Activated naive CD4-positive, alpha-beta T cell treated with anti-CD3 and anti-CD28 coated beads, Interleukin-2, amount 10 ng/mL, durations not matched to agents 7 days and 5 days (primary cell): ENCODE measurements at places on chromosomes 2 and 18.

DNA sequence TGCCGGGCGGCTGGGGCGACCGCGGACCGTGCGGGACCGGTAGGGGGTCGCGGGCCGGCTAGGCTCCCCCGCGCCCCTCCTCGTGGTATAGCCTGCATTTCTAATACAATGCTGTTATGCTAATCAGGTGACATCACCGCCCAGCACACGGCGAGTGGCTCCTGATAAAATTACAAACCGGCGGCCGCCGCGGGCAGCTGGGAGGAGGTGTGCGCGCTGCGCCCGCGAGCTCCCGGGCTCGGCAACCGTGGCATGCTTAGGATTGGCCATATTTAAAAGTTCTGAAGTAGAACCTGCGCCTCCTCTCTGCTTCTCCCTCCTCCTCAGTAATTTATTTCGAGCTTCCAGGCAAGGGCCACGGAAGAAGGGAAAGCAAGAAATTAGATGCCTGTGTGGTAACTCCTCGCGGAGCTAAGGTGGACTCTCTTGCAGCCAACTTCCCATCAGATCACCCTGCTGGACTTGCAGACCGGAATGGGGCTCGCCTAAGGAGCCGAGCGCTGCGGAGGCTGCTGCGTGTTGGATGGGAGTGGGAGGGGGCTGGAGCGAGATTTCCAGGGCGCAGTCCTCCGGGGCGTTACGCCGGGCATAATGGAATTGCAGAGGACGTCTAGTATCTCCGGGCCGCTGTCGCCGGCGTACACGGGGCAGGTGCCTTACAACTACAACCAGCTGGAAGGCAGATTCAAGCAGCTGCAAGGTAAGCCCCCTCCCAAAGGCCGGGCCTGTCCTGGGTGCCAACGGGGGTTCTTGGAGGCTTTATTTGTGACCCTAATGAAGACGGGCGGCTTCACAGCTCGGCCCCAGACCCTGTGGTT, 102.3 kb downstream of the SPTBN1 start:
- H3K4me1 ChIP-seq: peaks cover 38% of the 10 kb centered on the region
- H3K36me3 ChIP-seq: peaks cover 31% of the 10 kb centered on the region
- peak; percentile 88 for DNase-seq
- peak overlapping the region; percentile 91 for H3K27ac ChIP-seq

- H3K4me1 ChIP-seq: peaks cover 2% of the 10 kb centered on the region
- DNase-seq: no peak
- H3K4me3 ChIP-seq: no peak overlapping the region
Observed at GRCh38 chr2:108909275-108909823, 79.7 kb downstream of the EDAR start.

DNA sequence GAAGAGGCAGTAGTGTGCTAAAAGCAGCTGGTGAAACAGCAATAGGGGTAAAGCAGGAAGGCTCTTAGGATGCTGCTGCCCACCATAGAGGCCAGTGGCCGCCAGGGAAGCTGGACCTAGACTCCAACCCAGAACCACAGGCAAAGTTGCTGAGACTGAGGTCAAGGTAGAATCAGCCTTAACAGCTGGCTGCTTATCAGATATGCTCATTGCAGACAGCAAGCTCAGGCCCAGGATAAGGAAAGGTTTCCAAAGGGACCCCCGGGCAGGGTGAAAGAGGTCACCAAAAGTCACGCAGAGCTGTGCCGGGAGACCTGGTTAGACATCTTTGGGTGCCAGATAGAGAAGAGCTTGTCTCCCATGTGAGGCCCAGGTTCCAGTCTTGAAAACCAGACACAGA, 42.9 kb upstream of the EPG5 start:
- peaks cover 4% of the 10 kb centered on the region for H3K4me1 ChIP-seq
- H3K4me3 ChIP-seq: no peak overlapping the region
- peaks cover 3% of the 10 kb centered on the region for H3K27me3 ChIP-seq
- H3K36me3 ChIP-seq: peaks cover 6% of the 10 kb centered on the region

- no peak overlapping the region for H3K27ac ChIP-seq
- no peaks in the 10 kb centered on the region for H3K4me1 ChIP-seq
Observed at GRCh38 chr18:45201489-45201888, 413.8 kb upstream of the SLC14A2 start.

DNA sequence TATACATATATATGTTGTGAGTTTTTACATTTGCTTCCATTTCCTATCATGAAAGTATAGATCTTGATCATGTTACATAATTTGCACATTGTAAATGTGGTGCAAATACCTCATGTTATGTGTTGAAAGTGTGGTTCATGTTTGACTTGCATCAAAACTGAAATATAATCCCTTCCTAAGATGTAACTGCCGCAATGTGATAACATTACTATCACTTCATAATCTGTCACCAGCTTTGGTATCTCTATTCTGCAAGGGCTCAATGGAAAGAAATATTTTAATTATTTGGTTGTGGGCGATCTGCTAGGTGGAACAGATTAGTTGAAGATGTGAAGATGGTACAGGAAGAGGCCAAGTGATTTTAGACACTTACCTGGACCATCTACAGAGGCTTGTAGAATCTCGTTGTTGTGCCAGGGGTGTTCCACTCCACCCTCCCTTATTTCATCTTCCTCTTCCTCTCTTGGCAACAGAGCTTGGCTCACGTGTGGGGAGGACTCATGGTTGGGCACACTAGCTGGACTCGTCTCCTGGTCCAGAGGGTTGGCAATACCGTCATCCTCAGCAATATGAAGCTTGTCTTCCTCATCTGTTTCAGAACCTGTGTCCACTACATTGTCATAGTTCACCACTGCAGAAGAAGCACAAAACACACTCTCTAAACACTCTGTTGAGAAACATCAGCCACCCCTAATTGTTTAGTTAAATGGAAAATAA, 90.4 kb downstream of the ZEB2 start:
- H3K27me3 ChIP-seq: no peaks in the 10 kb centered on the region
- H3K4me1 ChIP-seq: no peaks in the 10 kb centered on the region
- no peak overlapping the region for H3K27ac ChIP-seq
- H3K36me3 ChIP-seq: no peaks in the 10 kb centered on the region
- no peak for DNase-seq
- no peak overlapping the region for H3K4me3 ChIP-seq

GRCh38 chr18:31204166-31204565, 41.5 kb upstream of the DSC1 start:
- H3K4me1 ChIP-seq: no peaks in the 10 kb centered on the region
- no peaks in the 10 kb centered on the region for H3K27me3 ChIP-seq
- H3K27ac ChIP-seq: no peak overlapping the region
- H3K4me3 ChIP-seq: no peak overlapping the region
- no peak for DNase-seq
- H3K36me3 ChIP-seq: no peaks in the 10 kb centered on the region

DNA sequence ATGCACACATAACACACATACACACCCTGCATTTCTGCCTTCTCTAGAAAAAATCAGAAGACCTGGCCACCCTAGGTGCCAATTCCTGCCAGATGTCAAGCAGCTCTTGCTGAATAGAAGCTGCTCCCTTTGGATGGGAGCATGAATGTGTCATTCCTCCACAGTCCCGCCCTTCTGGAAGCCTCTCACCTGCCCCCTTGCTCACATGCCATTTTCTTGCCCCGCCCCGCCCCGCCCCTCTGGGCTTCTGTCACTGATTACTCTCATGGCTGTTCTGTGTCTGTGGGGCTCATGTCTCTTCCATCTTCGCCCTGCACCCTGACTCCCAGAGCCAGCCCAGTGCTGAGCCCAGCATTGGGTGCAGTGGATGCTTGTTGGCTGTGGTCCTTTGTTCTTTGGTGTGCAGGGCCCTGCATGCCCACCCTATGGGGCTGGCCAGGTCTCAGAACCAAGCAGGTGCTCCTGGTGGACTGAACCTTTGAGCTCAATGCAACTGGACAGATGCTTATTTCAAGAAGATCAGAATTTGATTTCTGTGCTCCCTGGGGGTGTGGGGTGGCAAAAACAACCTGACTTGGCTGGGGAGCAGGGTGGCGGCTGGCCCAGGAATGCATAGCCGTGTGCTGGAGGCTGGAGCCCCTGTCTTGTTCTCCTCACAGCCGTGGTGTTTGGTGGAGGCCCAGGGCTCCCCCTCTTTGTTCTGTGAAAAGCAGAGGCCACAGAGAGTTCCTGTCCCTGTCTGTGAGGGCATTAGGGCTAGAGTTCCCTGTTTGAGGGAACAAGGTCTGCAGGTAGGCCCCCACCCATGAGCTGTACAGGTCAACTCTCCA, 140.6 kb upstream of the GLI2 start:
- peaks cover 33% of the 10 kb centered on the region for H3K27me3 ChIP-seq
- no peak overlapping the region for H3K27ac ChIP-seq
- DNase-seq: no peak
- H3K4me3 ChIP-seq: no peak overlapping the region

GRCh38 chr2:133503323-133503722, 64.9 kb downstream of the NCKAP5 start:
- no peaks in the 10 kb centered on the region for H3K27me3 ChIP-seq
- no peaks in the 10 kb centered on the region for H3K4me1 ChIP-seq
- no peak overlapping the region for H3K27ac ChIP-seq
- no peak for DNase-seq
- H3K36me3 ChIP-seq: no peaks in the 10 kb centered on the region

GRCh38 chr2:224038830-224039079, 331 bp downstream of the SERPINE2 start:
- no peak overlapping the region for H3K27ac ChIP-seq
- H3K4me1 ChIP-seq: peaks cover 40% of the 10 kb centered on the region
- peaks cover 4% of the 10 kb centered on the region for H3K36me3 ChIP-seq
- peaks cover 54% of the 10 kb centered on the region for H3K27me3 ChIP-seq
- DNase-seq: no peak
- no peak overlapping the region for H3K4me3 ChIP-seq

GRCh38 chr2:181989099-181989498, 3.4 kb downstream of the PPP1R1C start:
- no peak overlapping the region for H3K4me3 ChIP-seq
- DNase-seq: no peak
- H3K4me1 ChIP-seq: no peaks in the 10 kb centered on the region
- no peaks in the 10 kb centered on the region for H3K27me3 ChIP-seq

- H3K27ac ChIP-seq: no peak overlapping the region
- no peak for DNase-seq
- no peaks in the 10 kb centered on the region for H3K36me3 ChIP-seq
Observed at GRCh38 chr2:23041443-23041842, 343.5 kb upstream of the KLHL29 start.

- H3K36me3 ChIP-seq: no peaks in the 10 kb centered on the region
- H3K4me3 ChIP-seq: no peak overlapping the region
- no peaks in the 10 kb centered on the region for H3K4me1 ChIP-seq
Observed at GRCh38 chr18:9838144-9838877, 47.5 kb upstream of the TXNDC2 start.

DNA sequence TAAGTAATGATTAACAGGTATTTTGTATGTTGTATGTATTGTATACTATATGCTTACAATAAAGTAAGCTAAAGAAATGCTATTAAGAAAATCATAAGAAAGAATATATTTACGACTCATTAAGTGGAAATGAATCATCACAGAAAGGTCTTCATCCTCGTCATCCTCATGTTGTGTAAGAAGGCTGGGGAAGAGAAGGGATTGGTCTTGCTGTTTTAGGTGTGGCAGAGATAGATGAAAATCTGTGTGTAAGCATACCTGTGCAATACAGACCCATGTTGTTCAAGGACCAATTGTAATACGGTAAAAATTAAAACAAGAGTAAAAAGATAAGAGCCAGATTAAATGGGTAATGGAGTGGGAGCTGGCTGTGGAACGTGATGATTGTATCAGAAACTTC, 16.6 kb downstream of the SLC35F5 start:
- no peak overlapping the region for H3K4me3 ChIP-seq

DNA sequence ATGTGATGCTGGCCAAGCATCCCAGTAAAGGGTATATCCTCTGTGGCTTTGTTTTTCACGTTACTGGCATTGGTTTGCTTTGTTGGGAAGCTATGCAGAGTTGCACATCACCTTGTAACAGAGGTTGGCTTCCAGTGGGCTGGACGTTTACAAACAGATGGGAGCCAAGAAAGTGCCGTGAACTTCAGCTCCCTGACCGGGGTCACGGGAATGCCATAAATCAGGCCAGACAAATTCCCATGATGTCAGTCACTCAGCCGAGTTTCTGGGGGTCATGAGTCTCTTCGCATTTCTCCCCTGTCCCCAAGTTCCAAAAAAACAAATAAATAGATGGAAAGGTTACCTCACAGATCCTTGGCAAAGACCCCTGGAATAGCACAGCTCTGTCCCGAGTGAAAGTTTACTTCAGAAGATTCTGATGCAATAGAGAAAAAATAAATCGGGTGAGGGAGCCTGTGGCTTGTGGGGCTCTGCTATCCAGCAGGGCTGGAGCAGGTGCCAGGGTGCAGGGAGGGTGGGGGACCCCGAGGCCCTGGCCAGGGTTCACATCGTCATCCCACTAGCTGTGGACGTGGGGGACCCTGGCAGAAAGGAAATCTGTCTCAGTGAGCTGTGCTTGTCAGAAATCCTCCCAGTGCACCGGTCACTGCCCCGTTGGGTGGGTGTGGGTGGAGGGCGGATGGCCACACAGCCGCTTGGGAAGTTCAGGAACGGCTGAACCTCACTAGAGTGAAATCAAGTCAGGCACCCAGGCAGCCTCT, 27.8 kb downstream of the TWIST2 start:
- H3K4me1 ChIP-seq: no peaks in the 10 kb centered on the region
- no peak overlapping the region for H3K4me3 ChIP-seq
- no peak overlapping the region for H3K27ac ChIP-seq
- H3K36me3 ChIP-seq: no peaks in the 10 kb centered on the region
- DNase-seq: no peak

DNA sequence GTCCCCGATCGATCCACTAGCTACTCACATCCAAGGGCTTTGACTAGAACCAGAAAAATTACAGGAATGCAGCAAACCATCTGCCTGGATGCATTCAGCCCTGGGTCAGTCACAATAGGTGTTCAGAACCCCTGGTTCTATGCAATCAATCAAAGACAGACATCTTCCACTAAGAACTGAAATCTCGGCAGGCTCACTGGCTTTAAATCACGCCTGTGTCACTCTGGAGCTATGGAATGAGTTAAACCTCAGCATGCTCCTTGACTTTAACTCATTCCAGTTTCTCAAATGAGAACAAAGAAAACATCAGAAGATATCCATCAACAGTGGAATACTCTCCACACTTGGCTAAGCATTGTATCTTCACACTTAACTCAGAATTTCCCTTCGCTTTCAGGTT, 68.1 kb upstream of the SPTBN1 start:
- H3K4me1 ChIP-seq: no peaks in the 10 kb centered on the region
- no peak for DNase-seq
- no peak overlapping the region for H3K4me3 ChIP-seq
- H3K36me3 ChIP-seq: no peaks in the 10 kb centered on the region

DNA sequence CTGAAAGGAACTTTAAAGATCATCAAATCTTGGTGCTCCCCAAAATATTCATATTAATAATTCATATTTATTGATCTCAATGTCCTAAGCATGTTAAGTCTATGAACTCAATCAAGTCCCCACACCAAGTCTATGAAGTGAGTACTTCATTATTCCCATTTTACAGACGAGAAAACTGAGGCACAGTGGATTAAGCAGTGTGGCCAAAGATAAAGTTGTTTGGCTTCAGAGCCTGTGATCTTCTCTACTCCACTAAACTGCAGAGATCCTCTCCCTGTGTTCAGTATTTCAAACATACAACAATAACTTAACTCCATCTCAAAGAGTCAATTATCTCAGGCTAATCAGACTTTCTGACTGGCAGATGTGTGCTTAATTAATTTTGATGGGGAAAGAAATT, 29.8 kb downstream of the KCNK3 start:
- H3K27me3 ChIP-seq: peaks cover 15% of the 10 kb centered on the region
- H3K4me3 ChIP-seq: no peak overlapping the region
- H3K27ac ChIP-seq: no peak overlapping the region
- DNase-seq: no peak
